ENCODE measurements at places on chromosomes 3 and 15.

DNA sequence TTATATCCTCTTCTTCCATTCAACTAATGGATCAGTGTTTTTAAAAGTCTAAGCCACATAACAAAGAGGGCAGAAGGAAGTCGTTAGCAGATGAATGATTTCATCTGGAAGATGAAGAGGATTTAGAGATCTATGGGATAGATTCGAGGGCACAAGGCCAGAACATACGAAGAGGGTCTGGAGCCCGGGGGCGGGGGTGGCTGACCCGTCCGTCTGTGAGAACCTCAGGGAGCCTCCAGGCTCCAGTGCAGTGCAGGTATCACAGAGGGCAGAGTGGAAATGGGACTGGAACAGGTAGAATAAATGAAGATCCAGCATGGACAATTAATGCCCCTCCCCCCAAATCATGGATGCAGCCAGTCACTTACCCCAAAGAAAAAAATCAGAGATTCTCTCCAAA, 1.5 kb upstream of the GOLGA8B start:
- no peak overlapping the region for H3K27ac ChIP-seq
- no peaks in the 10 kb centered on the region for H3K36me3 ChIP-seq
- peaks cover 39% of the 10 kb centered on the region for H3K4me1 ChIP-seq
- peaks cover 31% of the 10 kb centered on the region for H3K27me3 ChIP-seq
- no peak for DNase-seq
- no peak overlapping the region for H3K4me3 ChIP-seq

DNA sequence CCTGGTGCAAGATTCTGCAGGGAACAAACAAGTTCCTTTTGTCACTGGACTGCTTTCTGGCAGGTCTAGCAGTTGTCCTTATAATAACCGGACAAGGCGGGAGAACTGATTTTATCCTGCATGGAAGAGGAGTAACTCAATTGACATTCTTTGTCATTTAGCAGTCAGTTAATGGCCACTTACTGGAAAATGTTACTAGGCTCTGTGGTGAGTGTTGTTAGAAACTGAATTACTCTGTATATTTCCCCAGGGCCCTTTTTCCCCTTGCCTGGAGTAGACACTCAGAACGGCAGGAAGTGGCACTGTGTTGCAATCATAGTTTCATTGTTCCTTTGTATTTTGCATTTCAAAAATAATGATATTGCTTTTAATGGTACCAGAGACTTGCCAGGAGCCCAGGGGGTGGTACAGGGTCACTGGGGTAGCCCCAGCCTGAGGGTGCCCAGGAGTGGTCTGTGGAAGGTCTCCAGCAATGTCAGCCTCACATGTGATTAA, 318.6 kb upstream of the LRRFIP2 start:
- peak overlapping the region; percentile 82 for H3K27ac ChIP-seq
- H3K4me3 ChIP-seq = peak overlapping the region; percentile 3
- peaks cover 4% of the 10 kb centered on the region for H3K36me3 ChIP-seq
- no peaks in the 10 kb centered on the region for H3K27me3 ChIP-seq
- DNase-seq = no peak

- H3K4me1 ChIP-seq = peaks cover 7% of the 10 kb centered on the region
- no peak overlapping the region for H3K4me3 ChIP-seq
- peaks cover 38% of the 10 kb centered on the region for H3K36me3 ChIP-seq
- DNase-seq = no peak
Observed at GRCh38 chr15:92159906-92160841, 233.5 kb upstream of the ST8SIA2 start.

- H3K4me1 ChIP-seq = peaks cover 85% of the 10 kb centered on the region
- DNase-seq = no peak
- H3K27me3 ChIP-seq = peaks cover 69% of the 10 kb centered on the region
Observed at GRCh38 chr15:74133694-74134386, 3.5 kb downstream of the ISLR2 start.

GRCh38 chr15:90049666-90050604, 48.8 kb downstream of the ZNF710 start:
- no peaks in the 10 kb centered on the region for H3K27me3 ChIP-seq
- no peak for DNase-seq
- peaks cover 29% of the 10 kb centered on the region for H3K4me1 ChIP-seq
- H3K36me3 ChIP-seq = no peaks in the 10 kb centered on the region
- H3K27ac ChIP-seq = no peak overlapping the region

GRCh38 chr3:114721864-114722263, 425.2 kb downstream of the ZBTB20 start:
- no peak overlapping the region for H3K27ac ChIP-seq
- H3K27me3 ChIP-seq = no peaks in the 10 kb centered on the region
- DNase-seq = no peak
- no peak overlapping the region for H3K4me3 ChIP-seq
- no peaks in the 10 kb centered on the region for H3K36me3 ChIP-seq
- peaks cover 41% of the 10 kb centered on the region for H3K4me1 ChIP-seq

DNA sequence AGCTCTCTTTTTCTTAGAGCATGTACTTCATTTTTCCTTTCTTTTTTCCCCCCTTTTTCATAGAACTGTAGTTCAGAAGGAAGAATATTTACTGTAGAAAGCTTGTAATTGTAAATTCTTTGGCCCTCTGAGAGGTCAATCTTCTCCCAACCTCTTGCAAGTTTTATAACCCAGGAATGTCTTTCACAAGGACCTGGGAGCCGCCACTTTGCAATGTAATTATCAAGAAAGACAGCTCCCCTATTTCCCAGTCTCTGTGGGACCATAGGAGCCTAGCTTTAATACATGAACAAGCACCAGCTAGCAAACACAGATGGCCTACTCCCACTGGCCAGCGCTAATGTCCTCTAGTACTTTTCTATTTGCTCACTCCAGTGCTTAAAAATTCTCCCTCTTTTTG, 51.4 kb downstream of the NFKBIZ start:
- no peak overlapping the region for H3K4me3 ChIP-seq
- no peak overlapping the region for H3K27ac ChIP-seq
- DNase-seq = no peak
- H3K4me1 ChIP-seq = no peaks in the 10 kb centered on the region
- no peaks in the 10 kb centered on the region for H3K27me3 ChIP-seq
- H3K36me3 ChIP-seq = no peaks in the 10 kb centered on the region
